ENCODE measurements at places on chromosomes 5 and 9.

- DNase-seq: no peak
Observed at GRCh38 chr5:80219391-80219790, 36.5 kb downstream of the SERINC5 start.

DNA sequence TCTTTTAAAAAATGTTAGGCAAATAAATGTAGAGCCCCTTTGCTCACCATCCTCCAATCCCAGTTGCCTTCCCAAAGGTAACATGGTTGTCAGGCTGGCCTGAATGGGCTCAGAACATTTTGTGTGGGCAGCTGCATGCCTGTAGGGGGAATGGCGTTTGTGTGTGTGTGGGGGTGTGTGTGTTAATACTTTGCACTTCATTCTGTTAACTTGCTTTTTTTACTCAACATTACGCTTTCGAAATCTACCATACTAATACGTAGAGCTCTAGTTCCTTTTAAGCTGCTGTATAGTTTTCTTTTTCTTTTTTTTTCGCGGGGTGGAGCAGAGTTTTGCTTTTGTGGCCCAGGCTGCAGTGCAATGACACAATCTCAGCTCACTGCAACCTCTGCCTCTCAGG lies 14.0 kb downstream of the MYOZ3 start:
- DNase-seq: no peak

DNA sequence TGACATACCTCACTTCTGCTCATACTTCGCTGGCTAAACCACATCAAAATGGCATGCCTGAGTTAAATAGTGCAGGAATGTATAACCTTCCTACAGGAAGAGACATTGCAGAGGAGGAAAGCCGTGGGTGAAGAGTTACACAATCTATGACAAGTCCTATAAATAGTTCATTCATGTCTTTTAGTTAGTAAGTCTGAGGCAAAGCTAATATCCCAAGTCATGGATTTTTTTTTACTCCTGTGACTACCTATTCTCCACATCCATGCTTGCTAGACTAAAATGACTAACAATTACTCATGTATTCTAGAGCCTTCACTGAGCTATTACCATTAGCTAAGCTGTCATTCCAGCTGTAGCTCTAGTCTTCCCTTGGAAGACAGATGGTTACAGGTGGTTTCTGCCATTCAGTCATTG lies 391.3 kb downstream of the NR2F1-AS1 start:
- DNase-seq: no peak

DNA sequence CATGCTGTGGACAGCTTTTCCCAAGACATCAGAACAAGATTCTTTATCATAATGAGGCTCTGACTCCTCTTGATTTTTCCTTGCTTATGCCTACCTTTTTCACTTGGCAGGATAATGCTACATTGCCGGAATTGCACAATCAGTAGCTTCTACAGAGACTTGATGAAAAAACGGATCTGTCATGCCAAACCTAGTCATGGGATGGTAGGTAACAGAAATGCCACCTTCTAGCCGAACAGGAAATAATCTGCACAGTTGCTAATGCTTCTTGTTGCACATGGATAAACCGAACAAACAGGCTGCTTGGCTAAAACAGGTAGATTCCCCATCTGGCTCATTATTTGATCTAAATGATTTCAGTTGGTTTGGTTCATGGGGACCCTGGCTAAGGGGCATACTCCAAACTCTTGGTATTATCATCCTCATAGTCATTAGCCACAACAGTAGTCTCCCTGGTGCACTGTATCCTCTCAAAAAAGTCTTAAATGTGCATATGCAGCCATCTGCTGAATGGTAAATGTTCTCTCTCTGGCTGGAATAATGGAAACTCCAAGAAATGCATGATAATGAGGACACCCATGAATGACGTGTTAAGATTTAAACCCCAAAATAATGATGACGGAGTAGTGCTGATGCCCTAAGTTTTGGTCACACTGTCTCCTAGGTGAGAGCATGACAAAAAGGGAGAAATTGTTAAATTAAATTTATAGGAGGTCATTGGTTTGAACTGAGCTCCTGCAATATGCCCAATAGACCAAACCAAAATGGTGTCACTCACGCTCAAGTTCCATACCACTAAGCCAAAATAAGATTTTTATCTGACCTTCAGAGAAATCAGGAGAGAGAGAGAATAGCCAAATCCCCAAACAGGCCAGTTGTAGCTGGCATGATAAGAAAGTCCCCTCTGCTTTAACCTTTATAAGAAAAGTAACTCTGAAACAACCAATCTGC lies 47.0 kb downstream of the RAPGEF1 start:
- no peak for DNase-seq

DNA sequence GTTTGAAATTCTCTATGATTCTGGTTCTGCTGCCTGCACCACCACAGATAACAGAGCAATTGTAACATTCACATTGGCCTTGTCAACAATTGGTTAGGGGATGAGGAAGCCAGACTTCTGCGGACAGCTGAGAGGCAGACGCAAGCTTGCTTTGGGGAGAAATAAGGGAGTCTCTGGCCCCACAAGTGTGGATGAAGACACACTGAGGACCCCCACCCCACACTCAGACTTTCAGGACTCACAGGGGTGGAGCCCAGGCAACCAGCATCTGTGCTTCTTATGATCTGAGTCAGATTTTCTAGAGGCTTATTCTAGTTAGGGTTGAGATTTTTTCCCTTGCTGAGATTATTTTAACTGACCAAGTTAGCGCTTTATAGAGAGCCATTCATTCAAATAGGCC lies 140.3 kb upstream of the IRX2 start:
- no peak for DNase-seq

DNA sequence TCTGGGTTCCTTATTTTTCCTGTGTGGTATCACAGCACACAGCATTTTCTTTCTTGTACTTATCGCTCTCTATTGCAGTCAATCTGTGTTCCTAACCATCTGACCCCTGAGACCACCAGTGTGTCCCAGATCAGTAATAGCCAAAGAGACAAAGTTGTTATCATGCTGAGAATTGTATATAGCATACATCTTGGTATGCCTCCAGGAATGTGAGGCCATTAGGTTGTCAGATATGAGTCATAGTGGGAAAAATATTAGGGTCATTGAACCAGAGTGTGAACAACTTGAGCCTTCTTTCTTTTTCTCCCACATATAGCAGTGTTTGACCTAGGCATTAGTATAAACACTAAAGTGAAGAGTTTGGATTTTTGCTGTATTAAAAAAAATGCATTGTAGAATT lies 106.3 kb downstream of the NDUFAF2 start:
- DNase-seq: no peak

GRCh38 chr5:140549237-140550144 lies 2.0 kb downstream of the EIF4EBP3 start:
- DNase-seq: no peak

DNA sequence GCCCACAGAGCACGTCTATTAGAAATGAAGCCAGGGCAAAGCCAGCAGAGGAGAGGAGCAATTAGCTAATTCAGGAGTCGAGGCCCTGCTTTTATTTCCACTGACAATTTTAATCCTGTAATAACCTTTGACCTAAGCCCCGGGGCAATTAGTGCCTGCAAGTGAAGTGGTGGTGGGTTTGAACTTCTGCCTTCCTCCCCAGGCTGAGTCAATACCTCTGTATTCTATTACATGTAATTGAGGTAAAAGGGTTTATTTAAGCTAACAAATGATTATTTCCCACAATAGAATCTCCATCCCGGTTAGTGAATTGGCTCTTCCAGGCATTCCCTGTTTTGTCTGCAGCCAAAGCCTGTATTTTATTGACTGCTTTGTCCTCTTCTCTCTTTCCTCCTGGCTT lies 49.9 kb downstream of the FGF18 start:
- no peak for DNase-seq

DNA sequence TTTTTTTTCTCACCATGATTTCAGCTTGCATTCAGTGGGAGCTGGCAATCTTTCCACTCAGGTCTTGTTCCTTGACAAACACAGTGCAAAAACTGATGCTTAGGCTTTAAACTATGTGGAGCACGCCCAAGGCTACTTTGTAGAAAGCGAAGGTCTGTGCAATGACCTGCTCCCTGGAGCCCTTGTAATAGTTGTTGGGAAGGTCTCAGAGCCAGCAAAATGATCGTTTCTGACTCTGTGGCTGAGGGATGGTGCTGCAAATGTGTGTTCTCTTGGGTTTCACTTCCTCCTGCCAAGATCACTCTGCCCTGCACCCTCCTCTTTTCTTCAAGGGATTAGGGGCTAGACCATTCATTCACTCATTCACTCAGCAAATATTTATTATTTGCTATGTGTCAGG lies 249.7 kb upstream of the MAP3K1 start:
- no peak for DNase-seq

GRCh38 chr9:28774433-28775235 lies 1201.4 kb upstream of the C9orf72 start:
- no peak for DNase-seq

GRCh38 chr5:113487781-113488644 lies at the start of gene MCC:
Gene MCC, minus strand, starts transcription at chr5:113488453.
- DNase-seq: no peak

- no peak for DNase-seq
Observed at GRCh38 chr9:109351032-109351431, 30.2 kb upstream of the EPB41L4B start.

- DNase-seq: no peak
Observed at GRCh38 chr9:113477058-113477457, 13.5 kb downstream of the RGS3 start.

GRCh38 chr5:124961521-124961920 lies 215.1 kb upstream of the ZNF608 start:
- no peak for DNase-seq
